ENCODE measurements at places on chromosomes 2 and 18. TPM values are rescaled to one million over a fixed set of nuclear protein-coding genes. Genes with fewer than 3 reads are reported as not detected.

GRCh38 chr2:178819992-178820391 lies 12.8 kb upstream of the TTN start:
- no peak for DNase-seq

DNA sequence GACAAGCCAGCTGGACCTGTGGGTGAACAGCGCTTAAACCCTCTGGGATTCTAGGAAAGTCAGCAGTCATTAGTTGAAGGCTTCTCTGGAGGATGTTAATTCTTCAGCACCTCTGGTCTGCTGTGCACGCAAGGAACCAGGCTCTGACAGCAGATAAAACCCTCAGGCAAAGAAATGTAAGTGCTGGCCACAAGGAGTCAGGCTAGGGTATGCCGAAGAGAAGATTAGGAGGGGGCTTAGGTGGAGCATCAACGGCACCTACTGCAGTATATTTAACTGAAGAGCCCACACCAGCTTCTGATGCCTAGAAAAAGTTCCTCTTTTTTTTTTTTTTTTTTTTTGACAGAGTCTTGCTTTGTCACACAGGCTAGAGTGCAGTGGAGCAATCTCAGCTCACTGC lies 304.2 kb upstream of the MC4R start:
- no peak for DNase-seq

DNA sequence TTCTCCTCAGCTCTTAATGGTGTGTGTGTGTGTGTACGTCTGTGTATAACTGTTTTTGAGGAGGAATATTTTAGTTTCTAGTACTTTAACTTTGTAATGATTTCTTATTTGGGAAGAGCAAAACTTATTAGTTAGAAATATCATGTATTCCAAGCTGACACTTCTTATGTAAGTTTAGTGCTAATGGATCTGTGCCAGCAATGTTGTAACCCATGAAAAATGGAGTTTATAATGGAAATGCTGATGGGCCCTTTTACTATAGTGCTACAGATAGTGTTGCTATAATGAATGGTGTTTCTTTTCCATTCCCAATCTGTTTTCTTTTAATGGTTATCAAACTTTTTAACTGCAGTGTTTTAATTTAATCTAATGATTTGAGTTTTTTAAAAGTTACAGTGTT lies 49.8 kb upstream of the OTX1 start:
- no peak for DNase-seq

DNA sequence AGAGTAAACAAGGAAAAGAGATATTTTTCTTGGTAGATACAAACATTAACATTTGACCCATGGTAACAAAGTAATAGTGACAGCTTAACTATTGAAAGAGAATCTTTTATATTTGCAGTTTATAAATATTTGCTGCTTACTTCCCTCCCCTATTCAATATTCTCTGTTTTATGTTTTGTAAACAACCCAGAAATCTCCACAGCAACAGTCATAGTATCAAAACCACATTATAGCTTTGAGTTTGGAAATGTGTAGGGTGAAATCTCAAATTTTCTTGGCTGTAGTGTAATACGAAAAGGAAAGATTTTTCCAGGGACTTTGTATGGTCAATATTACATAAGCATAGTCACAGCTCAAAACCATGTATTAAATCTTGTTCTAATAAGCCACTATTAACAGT lies 511.2 kb downstream of the METTL4 start:
- no peak for DNase-seq

COPS9 gene
- total RNA-seq: 93.3 TPM
